ENCODE measurements at places on chromosomes 4 and X.

DNA sequence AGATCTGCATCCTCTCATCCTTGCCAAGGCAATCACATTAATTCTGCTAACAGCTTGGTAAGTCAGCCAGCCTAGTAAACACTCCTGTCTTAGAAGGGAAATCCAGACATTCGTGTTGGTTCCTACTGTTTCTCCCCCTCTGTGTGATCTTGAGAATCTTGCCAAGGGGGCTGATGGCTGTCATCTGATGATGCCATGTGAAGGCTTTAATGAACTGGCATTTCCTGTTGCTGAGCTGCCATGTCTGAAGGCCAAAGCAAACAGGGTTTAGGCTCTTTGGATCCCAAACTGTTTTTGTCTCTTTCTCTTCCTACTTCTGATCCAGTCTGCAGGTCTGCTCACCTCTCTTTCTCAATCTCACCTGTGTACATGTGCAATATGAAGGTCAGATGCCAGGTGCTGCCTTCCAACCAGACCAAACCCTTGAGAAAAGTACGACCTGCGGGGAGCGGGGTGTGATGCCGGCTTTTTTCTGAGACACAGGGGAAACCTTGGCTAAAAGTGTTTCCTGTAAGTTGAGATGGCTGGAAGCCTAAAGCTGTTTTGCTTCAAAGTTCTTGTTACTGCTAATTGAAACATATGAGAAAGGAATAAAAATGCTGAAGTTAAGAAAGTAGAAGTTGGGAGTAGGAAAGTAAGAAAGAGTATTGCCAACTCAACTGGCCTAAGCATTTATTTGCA is 532.9 kb downstream of the ANKRD50 start:
- DNase-seq, result no peak

DNA sequence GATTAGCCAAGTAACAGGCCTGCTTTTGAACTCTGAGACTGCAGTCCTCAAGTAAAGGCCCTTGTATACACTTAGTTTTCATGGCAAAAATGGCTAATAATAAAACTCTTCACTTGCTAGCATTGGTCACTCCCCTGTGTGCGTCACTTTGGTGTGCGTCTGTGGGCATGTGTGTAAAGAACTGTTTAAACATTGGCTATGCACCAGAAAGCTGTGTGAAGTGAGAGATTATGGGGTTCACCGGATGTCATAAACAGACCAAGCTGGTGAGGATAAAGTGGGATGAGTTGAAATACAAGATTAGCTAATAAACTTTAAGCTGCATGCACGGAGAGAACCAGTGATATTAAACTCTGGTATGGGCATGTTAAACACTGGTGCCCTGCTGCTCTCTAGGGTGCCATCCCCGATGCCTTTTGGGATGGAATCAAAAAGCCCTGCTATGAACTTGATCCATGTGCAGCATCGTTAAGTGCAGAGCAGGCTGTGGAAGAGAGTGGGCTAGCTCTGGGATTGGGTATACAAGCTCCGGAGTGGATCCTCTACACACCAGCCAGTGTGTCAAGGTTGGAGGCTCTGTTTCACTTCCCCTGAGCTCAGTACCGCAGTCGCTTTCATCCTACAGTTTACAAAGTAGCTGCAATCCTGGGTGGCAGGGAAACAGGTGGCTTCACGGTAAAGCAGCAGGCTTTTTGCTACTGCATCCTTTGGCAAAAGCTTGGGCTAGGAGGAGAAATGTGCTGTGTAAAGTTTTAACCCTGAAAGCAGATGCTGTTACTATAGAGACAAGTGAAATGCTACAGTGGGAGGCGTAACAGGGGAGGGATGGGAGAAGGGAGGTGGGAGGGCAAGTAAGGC is 108.3 kb upstream of the SLC4A4 start:
- DNase-seq, result no peak

DNA sequence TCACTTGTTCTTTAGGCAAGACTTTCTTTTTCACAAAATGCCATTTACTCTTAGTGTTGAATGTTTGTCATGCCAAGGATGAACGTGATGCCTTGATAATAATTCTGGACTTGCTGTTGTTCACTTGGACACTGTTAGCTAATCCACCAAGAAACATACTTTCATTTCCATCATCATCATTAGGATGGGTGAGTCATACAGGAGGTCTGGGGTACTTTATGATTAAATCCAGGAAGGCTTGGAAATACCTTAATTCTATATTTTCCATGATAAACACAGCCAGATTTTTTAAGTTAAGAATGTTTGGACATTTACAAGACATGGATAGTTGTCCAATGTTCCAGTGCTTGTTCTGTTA is 260.7 kb upstream of the GIMD1 start:
- no peak for DNase-seq

DNA sequence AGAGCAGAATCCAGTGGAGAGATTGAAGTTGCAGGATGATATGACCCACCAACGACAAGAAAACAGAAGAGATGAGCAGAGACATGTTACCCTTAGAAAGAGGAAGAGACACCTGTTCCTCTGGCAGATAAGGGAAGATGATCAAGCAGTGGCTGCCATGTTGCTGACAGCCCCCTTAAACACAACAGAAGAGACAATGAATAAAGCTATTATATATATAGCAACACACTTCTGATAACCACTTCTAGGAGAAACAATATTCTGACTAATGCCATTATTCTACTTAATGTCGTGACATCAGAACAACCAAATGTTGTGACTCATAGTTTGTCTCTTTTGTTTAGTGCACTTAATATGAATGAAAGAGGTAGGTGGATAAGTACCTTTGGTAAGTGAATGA is 44.9 kb downstream of the SH3RF1 start:
- DNase-seq, result no peak

DNA sequence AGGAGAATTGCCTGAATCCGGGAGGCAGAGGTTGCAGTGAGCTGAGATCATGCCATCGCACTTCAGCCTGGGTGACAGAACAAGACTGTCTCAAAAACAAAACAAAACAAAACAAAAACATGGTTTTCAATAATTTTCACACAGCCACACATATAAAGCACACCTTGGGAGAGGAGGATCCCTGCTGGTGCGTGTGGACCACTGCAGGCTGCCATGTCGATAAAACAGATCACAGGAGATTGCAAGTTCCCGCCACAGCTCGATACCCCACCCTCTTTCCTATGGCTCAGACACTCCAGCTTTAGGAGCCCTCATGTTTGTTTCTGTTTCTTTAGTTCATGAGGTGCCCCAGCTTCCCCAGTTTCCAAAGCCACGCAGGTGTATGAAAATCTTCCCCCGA is 31.3 kb upstream of the CLDN24 start:
- DNase-seq, result no peak

GRCh38 chrX:13472975-13473374 is 96.4 kb upstream of the EGFL6 start:
- no peak for DNase-seq

DNA sequence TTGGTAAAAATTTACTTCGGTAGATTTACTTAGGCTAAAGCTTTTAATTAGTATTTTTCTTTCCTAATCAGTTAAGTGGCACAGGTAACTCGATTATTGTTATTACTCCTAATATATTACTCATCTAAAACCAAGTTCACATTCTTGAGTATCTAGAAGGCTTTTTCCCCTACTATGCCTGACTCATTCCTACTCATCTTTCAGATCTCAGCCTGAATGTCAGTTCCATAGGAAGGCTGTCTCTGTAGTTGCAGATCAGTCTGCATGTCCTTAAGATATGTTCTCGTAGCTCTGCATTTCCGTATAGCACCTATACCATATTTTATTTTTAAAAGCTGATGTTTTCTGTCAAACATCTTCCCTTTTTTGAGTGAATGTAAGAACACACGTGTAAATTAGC is 5.9 kb upstream of the FAM184B start:
- DNase-seq, result no peak

DNA sequence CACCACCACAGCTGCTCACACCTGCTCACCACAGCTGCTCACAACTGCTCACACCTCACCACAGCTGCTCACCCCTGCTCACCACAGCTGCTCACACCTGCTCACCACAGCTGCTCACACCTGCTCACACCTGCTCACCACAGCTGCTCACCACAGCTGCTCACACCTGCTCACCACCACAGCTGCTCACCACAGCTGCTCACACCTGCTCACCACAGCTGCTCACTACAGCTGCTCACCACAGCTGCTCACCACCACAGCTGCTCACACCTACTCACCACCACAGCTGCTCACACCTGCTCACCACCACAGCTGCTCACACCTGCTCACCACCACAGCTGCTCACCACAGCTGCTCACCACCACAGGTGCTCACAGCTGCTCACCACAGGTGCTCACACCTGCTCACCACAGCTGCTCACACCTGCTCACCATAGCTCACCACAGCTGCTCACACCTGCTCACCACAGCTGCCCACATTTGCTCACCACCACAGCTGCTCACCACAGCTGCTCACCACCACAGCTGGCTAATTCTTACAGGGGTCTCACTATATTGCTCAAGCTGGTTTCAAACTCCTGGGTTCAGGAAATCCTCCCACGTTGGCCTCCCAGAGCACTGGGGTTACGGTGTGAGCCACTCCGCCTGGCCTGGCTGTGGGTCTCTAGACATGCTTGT is 30.4 kb upstream of the CPLX1 start:
- no peak for DNase-seq

- no peak for DNase-seq
These were observed 161.2 kb downstream of the GLRA2 start for GRCh38 chrX:14690553-14690952.

- DNase-seq, result no peak
These were observed 36.2 kb downstream of the NHS start for GRCh38 chrX:17411205-17411604.

- DNase-seq, result no peak
These were observed 141.0 kb downstream of the MAB21L2 start for GRCh38 chr4:150722908-150723362.

GRCh38 chr4:16122784-16123183 is 39.0 kb upstream of the PROM1 start:
- DNase-seq, result no peak

DNA sequence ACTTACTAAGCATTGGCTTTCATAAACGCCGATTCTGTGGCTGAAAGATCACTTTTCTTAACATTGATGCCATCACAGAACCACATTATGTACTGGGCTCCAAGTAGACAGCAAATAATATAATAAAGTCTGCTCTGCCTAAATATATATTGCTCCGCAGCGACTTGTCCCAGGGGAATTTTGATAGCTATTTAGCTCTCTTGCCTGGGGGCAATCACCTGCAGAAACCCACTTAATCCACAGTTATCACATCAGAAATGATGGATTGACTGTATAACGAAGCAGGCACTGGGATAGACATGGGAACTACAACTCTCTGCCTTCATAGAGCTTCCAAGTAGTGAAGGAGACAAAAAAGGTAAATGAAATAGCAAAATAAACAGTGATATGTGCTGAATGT is 48.0 kb upstream of the MYOZ2 start:
- no peak for DNase-seq

GRCh38 chr4:56995525-56995924 is 16.8 kb downstream of the POLR2B start:
- DNase-seq, result no peak

DNA sequence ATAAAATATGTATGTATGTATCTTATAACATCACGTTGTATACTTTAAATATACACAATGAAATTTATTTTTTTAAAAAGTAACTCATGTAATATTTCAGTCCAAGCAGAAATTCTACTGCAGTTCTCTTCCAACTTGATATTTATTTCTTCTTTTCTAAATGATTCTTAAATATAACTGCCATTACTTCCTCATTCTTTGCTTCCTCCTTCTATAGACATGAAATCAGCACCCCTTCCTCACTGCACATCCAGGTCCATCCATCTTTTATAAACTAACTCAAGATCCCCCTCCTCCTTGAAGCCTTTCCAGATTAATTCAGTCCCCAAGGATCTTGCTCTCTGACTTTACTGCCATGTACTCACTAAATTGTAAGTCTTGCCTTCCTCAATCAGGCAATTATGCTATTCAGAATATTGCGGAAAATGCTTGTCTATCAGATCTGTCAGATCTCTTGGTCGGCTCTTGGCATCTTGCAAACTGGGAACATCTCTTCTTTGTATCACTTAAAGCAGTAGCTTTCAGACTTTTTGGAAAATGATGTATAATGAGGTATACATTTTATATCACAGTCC is 3.7 kb downstream of the GPRIN3 start:
- DNase-seq, result peak; percentile 17
